ENCODE measurements at places on chromosomes 2 and 18. TPM values are rescaled to one million over a fixed set of nuclear protein-coding genes. Genes with fewer than 3 reads are reported as not detected.

Gene RGPD3
- 0.59 TPM for total RNA-seq

Gene GATA6
- 10.9 TPM for total RNA-seq

Gene AFF3
- total RNA-seq, result 4.3 TPM

Gene REG1B
- total RNA-seq, result not detected

Gene LTBP1
- 158 TPM for total RNA-seq

Gene ALPI
- not detected for total RNA-seq

Gene ESPNL
- 9.8 TPM for total RNA-seq

Gene KIF5C
- total RNA-seq, result 0.36 TPM

Gene ZBTB7C
- 0.36 TPM for total RNA-seq

Gene SAG
- total RNA-seq, result not detected

Gene ASB18
- under 0.01 TPM for total RNA-seq

Gene CERS6
- total RNA-seq, result 21.8 TPM

Gene C2orf66
- total RNA-seq, result 0.36 TPM

Gene POMC
- 0.59 TPM for total RNA-seq

All from osteoblast (primary cell).